ENCODE measurements at places on chromosomes 6 and 20. TPM values are rescaled to one million over a fixed set of nuclear protein-coding genes. Genes with fewer than 3 reads are reported as not detected.
A peak's percentile ranks its signal among the peaks of the same experiment; 100 is the strongest.

The FAM50B gene
- 9.8 TPM for total RNA-seq

DNA sequence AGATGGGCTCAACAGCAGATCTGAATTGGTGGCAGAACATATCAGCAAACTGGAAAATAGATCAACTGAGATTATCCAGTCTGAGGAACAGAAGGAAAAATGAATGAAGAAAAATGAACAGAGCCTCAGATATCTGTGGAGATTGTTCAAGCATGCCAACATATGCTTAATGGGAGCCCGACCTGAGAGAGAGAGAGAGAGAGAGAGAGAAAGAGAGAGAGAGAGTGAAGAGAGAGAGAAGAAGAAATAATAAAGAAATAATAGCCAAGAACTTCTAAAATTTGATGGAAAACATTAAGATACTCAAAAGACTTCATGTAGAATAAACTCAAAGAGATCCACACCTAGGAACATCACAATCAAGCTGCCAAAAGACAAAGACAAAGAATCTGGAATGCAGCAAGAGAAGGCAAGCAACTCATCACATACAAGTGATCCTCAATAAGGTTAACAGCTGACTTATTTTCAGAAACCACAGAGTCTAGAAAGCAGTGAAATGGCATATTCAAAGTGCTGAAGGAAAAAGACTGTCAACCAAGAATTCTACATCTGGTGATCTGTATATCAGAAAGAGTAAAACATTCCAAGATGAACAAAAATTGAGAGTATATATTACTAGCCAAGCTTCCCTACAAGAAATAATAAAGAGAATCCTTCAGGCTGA lies 97.2 kb downstream of the MYLK4 start:
- DNase-seq = no peak

DNA sequence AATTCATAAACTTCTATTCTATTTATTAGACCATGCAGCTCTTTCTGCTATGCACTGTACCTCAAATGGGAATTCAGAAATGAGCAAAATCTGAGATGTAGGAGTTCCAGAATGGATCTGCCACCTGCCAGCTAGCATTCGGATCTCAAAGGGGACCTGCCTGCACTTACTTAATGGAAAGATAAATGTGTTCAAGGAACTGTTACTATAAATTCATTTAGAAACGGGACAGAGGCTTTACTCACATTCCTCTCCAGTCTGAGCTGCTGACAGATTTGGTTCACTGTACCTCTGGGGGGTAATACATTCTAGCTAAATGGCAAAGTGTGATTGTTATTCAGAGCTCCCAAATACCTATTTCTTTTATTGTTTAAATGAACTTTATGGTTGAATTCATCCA lies 384.1 kb downstream of the GRIK2 start:
- no peak for DNase-seq

DNA sequence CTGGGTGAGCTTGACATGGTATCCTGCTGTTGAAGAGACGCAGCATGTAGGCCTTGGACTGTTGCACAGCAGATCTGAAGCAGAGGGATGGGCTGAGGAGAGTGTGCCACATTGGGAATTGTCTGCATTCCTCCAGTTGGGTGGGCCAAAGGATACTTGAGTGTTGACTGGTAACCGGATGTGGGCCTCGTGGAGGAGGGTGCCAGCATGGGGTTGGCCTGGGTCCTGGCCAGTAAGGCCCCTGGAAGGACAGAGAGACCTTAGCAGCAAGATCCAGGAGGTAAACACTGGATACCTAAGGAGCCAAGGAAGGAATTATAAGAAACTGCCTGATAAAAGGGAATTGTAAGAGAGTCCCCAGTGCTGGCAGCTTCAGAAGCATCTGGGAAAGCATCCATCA lies 76.9 kb downstream of the FIG4 start:
- no peak for DNase-seq

DNA sequence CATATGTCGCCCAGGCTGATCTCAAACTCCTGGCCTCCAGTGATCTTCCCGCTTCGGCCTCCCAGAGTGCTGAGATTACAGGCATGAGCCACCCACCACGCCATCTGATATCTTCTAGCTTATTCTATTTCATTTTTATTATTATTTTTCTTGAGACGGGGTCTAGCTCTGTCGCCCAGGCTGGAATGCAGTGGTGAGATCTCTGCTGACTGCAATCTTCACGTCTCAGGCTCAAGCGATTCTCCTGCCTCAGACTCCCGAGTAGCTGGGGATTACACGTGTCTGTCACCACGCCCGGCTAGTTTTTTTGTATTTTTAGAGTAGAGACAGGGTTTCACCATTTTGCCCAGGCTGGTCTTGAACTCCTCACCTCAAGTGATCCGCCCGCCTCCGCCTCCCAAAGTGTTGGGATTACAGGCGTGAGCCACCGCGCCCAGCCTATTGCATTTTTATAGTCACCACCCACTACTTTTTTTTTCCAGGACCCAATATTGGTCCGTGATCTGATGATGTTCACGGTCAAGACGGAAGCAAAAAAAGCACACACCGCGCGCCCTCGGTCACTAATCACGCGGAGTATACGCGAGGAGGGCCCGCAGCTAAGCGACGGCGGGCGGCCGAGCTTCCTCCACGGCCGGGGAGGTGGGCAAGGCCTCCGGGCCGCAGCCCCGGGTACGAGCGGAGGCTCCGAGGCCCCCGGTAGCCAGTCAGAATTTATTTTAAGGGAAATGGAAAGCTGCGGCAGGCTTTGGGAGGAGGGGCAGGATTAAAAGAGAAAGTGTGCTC lies 1.1 kb upstream of the LSM14B start:
- no peak for DNase-seq

The FAM83B gene
- not detected for total RNA-seq

GRCh38 chr6:139534472-139535115 lies 160.1 kb upstream of the CITED2 start:
- DNase-seq = peak; percentile 70

GRCh38 chr6:168342636-168343035 lies 23.1 kb upstream of the DACT2 start:
- DNase-seq = no peak

DNA sequence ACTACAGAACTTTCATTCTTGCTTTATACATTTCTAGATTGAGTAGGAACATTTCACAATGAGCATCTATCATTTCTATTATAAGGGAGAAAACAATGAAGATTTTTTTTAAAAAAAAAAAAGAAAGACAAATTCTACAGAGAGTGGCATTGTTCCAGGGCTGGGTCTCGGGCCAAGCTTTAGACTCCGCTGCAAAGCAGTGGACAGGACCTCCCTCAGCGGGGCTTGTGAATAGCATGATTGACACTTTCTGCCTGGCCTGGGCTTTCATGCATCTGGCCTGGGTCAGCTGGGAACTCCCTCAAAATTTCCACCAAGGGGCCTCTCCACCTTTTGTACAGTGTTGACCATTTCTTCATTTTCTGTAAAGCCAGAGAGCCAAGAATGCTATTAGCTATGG lies 55.8 kb upstream of the HIVEP2 start:
- DNase-seq = no peak

- no peak for DNase-seq
These were observed 97.6 kb downstream of the FIG4 start for GRCh38 chr6:109788687-109789086.
